ENCODE measurements at places on chromosomes 6 and 20.

DNA sequence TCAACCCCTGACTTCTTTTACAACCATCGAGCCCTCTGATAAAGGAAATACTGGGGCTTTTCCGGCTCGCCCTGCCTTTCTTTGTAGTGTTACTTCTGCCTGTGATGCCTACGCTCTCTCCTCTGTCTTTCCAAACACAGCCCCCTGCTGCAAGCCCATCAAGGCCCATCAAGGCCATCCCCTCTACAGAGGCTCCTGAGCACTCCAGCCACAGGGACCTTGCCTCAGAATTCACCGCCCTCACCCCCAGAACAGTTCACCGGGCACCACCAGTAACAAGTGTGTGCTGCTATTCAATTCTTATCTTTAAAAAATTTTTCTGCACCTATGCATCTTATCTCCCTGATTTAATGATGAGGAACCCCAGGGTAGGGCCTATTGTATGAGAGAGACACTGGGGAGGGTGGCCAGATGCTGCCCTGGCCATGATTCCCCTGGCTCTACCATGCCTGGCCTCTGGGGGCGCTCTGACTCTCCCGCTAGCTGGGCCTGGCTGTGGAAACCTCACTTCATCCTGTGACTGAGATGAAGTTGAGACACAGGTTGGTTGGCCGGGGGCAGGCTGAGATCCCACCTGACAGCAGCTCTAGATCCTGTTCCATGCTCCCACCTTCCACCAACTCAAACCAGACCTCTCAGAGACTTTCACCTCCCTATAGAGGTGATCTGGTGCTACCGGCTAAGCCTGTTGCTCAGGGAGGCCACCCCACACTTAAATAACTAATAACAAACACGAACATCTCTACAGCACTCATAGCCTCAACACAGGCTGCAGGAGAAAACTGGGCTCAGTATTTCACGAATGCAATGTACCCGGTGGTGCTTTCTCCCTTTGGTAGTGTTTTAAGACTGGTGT lies 19.2 kb upstream of the GLP1R start:
- peak; percentile 58 for DNase-seq

DNA sequence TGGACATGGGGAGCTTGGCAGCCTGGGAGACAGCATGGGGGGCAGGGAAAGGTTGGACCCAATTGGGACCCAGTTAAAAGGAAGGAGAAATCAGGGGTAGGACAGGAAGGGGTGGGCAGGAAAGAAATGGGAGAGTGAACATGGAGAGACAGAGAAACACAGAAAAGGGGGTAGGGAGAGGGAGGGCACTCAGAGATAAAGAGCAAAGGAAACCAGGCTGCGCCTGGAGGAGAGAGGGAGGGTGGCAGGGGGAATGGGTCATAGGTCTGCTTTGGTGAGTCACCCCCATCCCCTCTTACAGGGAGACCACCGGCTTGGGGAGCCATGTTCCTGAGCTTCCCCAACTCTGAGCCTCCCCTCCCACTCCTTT lies 46.7 kb downstream of the RAB44 start:
- no peak for DNase-seq

GRCh38 chr6:157732416-157733161 lies 90.5 kb upstream of the SNX9 start:
- DNase-seq: no peak

DNA sequence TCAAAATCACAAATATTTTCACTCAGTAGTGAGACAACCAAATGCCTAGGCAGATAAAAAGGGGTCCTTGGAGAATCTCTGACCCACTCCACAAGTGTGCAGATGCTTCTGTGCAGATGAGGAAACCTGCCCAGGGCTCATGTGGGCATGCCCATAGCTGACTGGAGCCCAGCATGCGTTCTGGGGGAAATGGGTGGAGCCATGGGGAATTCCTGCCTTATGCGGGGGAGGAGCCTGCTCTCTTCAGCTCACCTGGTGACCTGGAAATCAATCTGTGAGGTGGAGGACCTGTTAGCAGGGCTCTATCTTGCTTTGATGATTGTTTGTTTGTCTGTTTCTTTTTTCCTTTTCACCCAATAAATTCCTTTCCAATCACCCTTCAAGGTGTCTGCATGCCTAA lies 23.4 kb upstream of the PLN start:
- peak; percentile 5 for DNase-seq

DNA sequence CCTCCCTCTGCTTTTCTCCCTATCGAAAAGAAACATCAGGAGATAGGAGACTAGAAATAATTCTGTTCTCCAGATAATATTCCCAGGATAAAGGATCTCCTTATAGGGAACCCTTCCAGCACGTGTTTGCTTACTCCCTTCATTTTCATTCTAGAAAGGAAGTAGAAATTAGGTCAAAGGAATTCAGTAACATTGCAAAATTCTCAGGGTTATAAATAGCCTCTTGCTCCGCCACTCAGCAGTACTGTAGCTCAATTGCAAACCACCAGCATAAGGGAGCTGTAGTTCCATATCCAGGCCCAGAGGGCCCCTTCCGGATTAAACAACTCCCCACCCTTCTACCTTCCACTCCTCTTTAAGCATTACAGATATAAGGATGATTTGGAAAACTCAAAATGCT lies 6.2 kb downstream of the ELMO2 start:
- DNase-seq: no peak

DNA sequence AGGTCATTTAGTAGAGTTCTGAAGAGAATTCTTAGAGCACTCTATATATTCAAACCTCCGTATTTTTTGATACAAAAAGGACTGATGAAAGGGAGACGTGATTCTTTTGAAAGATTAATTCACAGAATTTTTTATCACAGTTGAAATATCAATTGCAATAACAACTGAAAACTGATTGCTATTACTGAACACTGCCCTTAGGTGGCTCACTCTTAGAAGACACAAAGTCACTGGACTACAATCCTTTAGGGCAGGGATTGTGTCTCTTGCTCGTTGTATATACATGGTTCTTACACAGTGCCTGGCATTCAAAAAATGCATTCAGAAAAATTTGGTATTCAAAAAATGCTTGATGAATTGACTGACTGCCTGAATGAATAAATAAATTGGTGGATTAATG lies 17.1 kb upstream of the CALHM6 start:
- peak; percentile 68 for DNase-seq

DNA sequence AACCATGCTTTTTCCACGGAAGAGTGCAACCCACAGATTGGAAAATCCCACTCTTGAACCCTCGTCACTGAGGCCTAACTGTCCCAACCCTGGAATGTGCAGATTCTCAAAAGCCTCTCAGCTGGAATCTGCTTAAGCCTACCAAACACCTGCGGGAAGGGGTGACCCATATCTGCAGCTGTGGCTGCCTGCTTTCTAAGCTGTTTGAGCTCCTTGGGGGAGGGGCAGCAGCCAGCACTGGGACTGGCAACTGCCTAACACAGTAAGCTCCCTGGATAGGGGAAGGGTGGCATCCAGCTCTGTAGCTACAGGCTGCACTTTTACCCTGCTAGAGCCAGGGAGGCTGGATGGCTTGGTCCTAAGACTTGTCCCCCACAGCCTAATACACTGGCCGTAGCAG lies 579.6 kb downstream of the COL12A1 start:
- DNase-seq: peak; percentile 31

GRCh38 chr6:150006961-150007464 lies 18.3 kb downstream of the RAET1L start:
- peak; percentile 66 for DNase-seq

DNA sequence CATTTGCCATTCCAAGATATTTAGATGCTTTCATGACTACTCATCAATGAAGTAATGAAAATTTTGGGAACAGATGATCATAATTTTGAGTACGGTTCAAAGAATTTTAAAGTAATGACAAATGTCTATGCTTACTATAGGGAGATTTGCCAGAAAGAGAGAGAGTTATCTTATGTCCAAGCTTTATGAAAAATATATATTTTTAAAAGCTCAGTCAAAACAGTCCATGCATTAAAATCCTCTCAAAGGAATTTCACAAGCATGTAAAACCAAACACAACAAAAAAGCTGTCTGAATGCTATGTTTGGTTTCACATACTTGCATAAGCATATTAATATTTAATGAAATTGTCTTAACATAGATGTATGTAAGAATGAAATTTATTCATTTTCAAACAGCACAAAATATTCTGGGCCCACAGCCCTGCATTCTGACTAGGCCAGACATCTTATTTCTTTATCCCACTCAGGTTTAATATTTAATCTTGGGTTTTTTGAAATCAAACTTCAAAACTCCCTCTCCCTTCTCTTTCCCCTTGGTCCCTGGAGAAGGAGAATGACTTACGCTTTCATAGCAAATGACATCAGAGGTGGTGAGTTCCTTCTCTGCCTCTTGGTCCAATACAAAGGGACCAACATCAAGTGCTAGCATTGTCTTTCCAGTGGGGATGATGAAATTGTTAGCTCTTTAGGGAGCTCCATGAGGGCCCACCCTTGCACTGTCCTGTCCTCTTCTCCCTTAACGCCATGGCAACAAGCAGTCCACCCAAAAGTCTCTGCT lies 94.2 kb downstream of the ADAT2 start:
- DNase-seq: no peak

- DNase-seq: no peak
These were observed 62.9 kb downstream of the ARHGAP18 start for GRCh38 chr6:129647044-129647443.

DNA sequence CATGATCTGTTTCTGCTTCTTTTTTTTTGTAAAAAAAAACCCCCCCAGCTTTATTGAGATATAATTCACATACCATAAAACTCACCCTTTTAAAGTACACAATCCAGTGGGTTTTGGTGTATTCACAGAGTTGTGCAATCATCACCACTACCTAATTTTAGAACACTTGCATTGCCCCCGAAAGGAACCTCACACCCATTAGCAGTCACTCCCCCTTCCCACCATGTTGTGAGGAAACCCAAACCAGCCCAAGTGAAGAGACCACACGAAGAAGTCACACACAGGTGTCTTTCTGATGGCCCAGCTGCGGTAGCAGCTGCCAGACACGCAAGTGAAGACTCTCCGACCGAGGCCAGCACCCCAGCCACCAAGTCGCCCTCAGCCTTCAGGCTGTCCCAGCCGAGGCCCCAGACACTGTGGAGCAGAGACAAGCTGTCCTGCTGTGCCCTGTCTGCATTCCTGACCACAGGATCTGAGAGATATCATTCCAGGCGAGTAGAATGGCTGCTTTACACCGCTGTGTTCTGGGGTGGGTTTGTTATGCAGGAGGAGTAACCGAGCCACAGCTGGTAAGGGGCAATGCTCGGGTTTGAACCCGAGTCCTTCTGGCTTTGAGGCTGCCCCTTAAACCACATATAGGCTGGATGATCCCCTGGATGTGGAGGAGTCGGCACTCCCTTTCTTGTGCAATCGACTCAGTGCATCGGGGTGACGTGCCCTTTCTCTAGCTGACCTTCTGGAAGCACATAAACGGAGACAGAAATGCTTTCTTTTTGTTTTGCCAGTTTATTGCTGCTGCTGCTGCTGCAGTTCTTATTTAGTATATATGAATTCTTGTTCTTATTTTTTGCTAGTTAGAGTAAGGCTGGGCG lies 59.1 kb upstream of the PTPN1 start:
- DNase-seq: no peak

- no peak for DNase-seq
These were observed 547.9 kb upstream of the CDH4 start for GRCh38 chr20:60704147-60704546.

DNA sequence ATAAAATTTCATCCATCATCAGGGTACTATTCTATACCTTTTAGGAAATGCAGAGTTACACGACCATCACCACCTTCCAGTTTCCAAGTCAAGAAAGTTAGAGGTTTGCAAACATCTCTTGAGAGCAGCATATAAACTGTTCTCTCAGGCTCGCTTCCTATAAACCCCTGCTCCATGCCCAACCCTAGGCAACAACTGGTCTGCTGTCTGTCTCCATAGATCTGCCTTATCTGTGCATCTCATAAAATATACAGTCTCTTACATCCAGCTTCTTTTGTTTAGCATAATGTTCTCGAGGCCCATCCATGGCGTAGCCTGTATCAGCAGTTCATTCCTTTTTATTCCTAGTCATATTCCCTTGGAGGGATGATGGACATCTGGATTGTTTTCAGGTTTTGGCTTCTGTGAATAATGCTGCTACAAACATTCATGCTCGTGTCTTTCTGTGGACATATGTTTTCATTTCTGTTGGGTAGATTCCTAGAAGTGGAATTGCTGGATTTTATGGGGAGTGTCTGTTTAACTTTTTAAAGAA lies 6.1 kb downstream of the PTPRT start:
- DNase-seq: no peak

- no peak for DNase-seq
These were observed 248.6 kb downstream of the KHDRBS2 start for GRCh38 chr6:62037445-62037844.

DNA sequence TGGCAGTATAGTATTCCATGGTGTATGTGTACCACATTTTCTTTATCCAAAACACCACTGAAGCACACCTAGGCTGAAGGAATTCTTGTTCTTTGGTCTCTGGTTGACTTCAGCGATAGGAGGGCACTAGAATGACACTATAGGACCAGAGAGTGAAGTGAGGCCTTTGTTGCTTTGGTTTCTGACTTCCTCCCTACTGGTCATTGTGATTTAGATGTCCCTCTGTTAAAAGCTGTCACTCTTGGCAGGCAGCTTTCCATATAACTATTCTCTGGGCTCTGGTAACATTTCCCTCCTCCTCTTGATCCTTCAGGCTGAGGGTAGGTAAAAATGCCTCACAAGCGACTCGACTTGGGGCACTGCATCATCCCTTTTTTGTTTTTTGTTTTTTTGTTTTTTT lies 236.3 kb downstream of the MAFB start:
- no peak for DNase-seq

DNA sequence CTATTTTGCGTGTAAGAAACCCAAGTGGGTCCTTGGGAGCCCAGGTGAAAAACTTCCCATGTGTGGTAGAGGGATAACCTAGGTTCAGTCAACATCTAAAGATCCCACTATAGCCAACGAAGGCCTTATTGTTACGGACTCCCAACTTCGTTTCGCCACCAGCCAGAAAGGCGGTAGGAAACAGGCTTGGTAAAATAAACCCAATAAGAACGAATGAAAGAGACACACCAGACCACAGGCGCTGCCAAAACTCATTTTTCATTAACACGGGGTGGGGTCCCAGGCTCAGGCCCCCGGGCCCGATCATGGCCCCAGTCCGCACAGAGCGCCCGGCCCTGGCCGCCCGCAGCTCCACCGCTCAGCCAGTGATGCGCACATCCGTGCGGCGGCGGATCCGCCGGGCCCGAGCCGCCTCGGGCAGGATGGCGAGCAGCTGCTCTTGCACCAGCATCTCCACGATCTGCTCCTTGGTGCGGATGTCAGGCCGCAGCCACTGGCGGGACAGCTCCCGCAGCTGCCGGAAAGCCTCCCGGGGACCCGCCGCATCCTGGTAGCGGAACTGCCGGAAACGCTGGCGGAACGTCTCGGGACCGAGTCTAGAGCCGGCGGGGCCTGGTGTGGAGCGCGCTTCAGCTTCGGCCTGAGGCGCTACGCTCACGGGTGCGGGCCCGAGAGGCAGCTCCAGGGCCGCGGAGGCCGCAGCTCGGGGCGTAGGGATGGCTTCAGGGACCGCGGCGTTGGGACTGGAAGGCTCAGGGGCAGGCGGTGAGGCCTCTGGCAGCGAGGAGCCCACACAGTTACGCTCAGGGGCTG lies 709 bp downstream of the SCAND1 start:
- DNase-seq: peak; percentile 78

- DNase-seq: no peak
These were observed 1.0 kb downstream of the PPDPF start for GRCh38 chr20:63521602-63522001.
